Activated CD4-positive, alpha-beta T cell treated with anti-CD3 and anti-CD28 coated beads, Interleukin-10, Interleukin-2, amounts not matched to agents 100 ng/mL and 50 ng/mL, durations not matched to agents 16 hours and 8 hours (primary cell): ENCODE measurements at places on chromosomes 7 and 10.

- DNase-seq = no peak
Measured at GRCh38 chr10:65952086-65952485, 973.8 kb upstream of the LRRTM3 start.

- no peak for DNase-seq
Measured at GRCh38 chr7:107118109-107118900, 50.5 kb upstream of the HBP1 start.

GRCh38 chr10:114881417-114881816, 56.6 kb upstream of the TRUB1 start:
- no peak for DNase-seq

DNA sequence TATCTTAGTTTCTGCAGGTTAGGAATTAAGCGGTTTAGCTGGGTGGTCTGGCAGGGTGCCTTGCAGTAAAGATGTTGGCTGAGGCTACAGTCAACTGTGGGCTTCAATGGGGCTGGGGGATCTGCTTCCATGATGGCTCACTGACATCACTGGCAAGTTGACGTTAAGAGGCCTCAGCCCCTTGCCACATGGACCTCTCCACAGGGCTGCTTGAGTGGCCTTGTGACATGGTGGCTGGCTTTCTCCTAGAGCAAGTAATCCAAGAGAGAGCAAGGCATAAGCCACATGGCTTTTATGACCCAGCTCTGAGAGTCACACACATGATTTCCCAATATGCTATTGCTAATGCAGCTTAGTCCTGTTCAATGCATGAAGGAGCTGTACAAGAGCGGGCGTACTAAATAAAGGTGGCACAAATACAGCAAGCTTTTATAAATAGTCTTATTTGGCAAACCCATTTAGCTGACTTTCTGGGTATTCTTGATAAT, 109.1 kb downstream of the SEPTIN7 start:
- no peak for DNase-seq

GRCh38 chr7:78264105-78264504, 465.5 kb downstream of the PHTF2 start:
- DNase-seq = no peak

- no peak for DNase-seq
Measured at GRCh38 chr7:155734445-155734809, 77.8 kb downstream of the SHH start.

DNA sequence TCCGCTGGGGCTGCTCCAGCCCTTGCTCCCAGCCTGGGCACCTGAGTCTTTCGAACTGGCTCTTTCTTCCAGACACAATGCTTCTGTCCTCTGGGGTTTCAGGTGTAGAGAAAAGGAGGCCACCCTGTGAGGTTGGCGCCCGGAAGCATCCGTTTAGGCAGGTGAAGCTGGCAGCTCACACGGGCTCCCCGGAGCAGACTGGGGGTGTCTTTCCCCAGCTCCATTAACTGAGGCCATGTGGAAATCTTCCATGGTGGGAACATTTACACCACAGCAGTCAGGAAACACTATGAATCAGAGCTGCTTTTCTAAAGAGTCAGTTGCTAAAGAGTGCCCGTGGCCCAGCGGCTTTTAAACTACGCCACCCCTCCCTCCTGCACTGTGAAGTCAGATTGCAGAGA, 29.2 kb downstream of the PRKAG2 start:
- DNase-seq = no peak

DNA sequence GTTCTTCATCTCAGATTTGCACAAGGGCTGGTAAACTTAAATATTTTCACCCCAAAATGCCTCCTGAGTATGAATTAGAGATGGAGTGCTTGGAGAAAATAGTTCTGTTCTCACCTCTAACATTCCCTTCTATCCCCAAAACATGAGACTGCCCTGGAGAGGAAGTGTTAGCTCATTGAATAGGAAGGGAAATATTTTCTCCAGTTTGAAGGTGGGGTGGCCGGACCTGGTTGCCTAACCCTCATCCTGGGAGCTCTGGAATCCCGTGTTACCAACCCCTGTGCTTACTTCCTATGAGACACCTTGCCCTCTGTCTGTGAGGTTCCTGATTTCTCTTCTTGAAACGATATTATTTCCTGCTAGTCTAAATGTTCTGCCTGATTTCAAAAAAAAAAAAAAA, 779 bp downstream of the IFIT2 start:
- no peak for DNase-seq
